DMS 273 treated with DMSO at 0.1 percent for 48 hours (cell line): ENCODE measurements at places on chromosomes 1 and 21.

- no peak for DNase-seq
These were observed 115.2 kb downstream of the KIAA0319L start for GRCh38 chr1:35441926-35442579.

GRCh38 chr1:43438953-43439581 is 14.7 kb downstream of the HYI start:
- DNase-seq, result no peak

DNA sequence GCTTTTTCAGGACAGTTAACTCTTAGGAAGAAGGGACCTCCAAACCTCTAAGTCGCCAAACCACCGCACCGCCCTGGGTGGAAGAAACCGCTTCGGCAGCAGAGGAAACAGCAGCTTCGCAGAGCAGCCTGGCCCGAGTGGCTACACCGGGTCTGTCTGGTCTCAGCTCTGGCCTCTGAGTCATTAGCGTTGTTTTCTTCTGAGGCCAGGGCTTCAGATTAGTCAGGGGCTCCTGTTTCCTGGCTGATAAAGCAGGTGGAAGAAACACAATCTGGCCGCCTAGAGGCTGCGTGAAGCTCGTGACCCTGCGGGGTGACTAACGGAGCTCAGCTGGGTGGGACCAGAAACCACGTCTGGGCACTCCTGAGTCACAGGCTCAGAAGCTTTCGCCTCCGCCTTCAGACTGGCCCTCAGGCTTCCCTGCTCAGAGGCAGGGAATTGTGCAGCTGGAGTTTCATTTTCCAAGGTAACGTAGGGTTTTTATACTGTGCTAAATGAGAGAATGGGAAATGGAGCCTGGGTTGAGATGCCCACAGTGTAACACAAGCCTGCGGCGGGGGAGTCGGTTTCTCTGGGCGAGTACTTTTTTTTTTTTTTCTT is 44.9 kb downstream of the CHAF1B start:
- DNase-seq, result no peak

DNA sequence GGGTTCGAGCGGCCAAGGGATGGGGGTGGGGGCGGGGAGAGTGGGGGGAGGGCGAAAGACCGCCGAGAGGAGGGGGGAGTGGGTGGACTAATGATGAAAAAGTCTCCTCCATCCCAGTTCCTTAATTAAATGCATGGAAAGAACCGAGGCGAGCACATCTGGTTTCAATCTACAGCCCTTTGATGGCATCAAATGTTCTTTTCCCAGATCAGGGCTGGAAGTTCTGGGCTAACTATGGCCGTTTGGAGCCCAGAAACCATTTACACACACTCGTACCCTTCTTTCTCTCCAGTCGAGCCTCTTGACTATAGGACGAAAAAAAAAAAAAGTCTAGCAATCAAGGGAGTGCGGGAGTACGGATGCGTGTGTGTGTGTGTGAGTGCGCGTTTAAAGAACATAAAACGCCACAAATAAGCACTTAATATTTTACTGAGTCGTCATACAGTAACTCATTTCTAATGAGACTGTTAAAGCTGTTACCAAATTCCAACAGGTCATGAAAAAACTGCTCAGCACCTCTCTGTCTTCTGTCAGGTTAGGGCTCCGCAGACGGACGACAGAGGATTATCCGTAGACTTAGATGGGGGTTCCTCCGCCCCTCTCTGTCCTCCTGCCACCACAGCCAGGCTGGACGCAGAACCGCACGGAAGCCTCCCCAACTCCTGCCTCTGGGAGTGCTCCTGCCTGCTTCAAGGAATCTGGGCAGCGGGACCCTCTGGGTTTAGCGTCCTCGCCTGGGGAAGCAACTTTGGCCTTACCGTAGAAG is 2.1 kb upstream of the PRRX1 start:
- DNase-seq, result no peak
